ENCODE measurements at places on chromosomes 2 and 18. TPM values are rescaled to one million over a fixed set of nuclear protein-coding genes. Genes with fewer than 3 reads are reported as not detected.

GRCh38 chr2:215460682-215461382 is 25.0 kb upstream of the FN1 start:
- peak; percentile 77 for DNase-seq

DNA sequence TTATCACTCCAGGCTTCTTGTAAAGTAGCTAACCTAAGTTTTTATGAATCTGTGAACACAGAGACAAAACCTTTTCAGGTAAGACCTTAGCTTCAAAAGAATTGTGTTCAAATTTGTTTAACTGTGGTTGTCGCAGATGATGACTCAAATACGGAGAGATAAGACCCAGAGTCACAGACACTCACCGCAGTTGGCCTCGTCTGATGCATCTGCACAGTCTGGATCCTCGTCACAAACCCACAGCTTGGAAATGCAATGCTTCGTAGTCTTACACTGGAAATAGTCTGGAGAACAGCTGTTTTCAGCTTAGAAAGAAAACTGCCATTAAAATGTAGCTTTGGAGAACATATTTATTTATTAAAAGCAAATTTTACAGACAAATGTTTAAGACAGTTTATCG is 1662.1 kb upstream of the NXPH2 start:
- no peak for DNase-seq

GRCh38 chr2:137405496-137405895 is 558.8 kb upstream of the HNMT start:
- DNase-seq, result no peak

GRCh38 chr2:152723918-152724317 is 5.5 kb downstream of the ARL6IP6 start:
- no peak for DNase-seq

DNA sequence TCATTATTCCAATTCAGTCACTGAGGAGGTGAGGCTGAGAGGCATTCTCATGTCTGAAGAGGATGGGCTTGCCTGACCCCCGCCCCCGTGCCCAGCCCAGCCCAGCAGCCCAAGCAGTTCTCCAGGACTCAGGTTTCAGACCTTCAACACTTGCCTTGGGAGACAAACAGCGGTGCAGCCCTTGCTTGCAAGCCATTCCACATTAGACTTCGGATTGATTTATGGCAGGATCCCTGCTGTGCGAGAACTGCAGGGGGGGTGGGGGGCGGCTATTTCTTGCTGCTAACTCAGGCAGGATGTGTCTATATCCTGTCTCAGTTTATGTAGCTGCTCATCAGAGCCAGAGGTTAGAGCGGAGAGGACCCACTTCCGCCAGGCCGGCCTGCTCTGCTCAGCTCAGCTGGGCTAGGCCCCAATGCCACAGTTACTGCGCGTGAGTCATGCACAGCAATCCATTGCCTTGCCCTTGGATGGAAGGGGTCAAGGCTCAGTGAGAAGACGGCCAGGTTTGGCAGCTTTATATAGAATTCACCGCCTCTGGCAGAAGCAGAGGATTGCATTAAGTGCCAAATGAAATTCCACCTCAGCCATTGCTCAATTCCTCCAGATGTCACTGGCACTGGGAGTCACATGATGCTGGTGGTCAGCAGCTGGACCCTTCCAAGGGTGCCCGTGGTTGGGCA is 1.8 kb downstream of the GYPC start:
- DNase-seq, result peak; percentile 95

DNA sequence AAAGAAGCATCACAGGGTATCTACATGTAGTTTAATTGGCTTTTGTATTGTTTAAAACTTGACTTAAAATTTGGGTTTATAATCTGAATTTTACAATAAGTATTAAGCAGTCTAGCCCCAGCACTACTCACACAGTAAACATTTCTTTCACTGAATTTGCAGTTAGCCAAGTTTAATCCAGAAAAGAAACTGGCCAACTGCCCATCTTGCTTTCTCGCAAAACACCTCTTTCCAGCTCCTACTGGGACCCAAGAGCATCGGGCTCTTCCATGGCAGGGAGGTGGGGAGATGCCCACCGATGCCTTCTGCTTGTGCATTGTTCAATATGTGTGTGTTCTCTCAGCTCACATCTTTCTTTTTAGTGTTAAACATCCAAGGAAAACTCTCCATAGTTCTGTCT is 212.8 kb upstream of the BOD1L2 start:
- DNase-seq, result no peak

ZAP70 gene
- polyA plus RNA-seq, result 0.10 TPM

All from BJ (cell line).